PC-9 (cell line): ENCODE measurements at places on chromosomes 13 and 19. TPM values are rescaled to one million over a fixed set of nuclear protein-coding genes. Genes with fewer than 3 reads are reported as not detected.

Gene GSX1
- not detected in 2 replicates for total RNA-seq

Gene KLF2
- 1.6 and 2.0 TPM in 2 replicates for total RNA-seq

Gene RASAL3
- not detected in 2 replicates for total RNA-seq

Gene LGALS4
- 1.0 and 2.2 TPM in 2 replicates for total RNA-seq

Gene ANGPTL8
- not detected in 2 replicates for total RNA-seq

Gene ZNF256
- 6.3 and 6.4 TPM in 2 replicates for total RNA-seq

Gene ZNF564
- total RNA-seq: 8.3 and 14.8 TPM in 2 replicates

Gene MISP3
- 6.7 and 10.5 TPM in 2 replicates for total RNA-seq

Gene HS6ST3
- not detected in 2 replicates for total RNA-seq

Gene GTF2F1
- total RNA-seq: 40.9 and 43.8 TPM in 2 replicates

Gene NLRP11
- total RNA-seq: not detected in 2 replicates

Gene MAP4K1
- 3.5 and 6.8 TPM in 2 replicates for total RNA-seq

Gene SLITRK5
- 0.20 and 0.25 TPM in 2 replicates for total RNA-seq

Gene OLFM4
- not detected in 2 replicates for total RNA-seq

Gene IGFL3
- total RNA-seq: 0.96 TPM in 1 of 2 replicates, not detected in the other

Gene FREM2
- 0.53 and 0.65 TPM in 2 replicates for total RNA-seq

Gene FAAP24
- 6.9 and 10.1 TPM in 2 replicates for total RNA-seq

Gene SHISA7
- total RNA-seq: not detected in 2 replicates

Gene ATP4B
- not detected in 2 replicates for total RNA-seq

Gene AMER2
- total RNA-seq: not detected in 2 replicates

Gene RPS28
- 1,283 and 1,512 TPM in 2 replicates for total RNA-seq

Gene C1QTNF9
- not detected in 2 replicates for total RNA-seq

Gene FFAR1
- total RNA-seq: 0.23 and 0.44 TPM in 2 replicates

Gene ZBTB45
- total RNA-seq: 8.1 and 8.9 TPM in 2 replicates

Gene PGLYRP2
- total RNA-seq: not detected in 2 replicates

Gene ZNF665
- 6.8 and 11.2 TPM in 2 replicates for total RNA-seq

Gene KLK10
- total RNA-seq: 28.0 and 28.9 TPM in 2 replicates
